ENCODE measurements at places on chromosomes 1 and 21.
A peak's percentile ranks its signal among the peaks of the same experiment; 100 is the strongest.

DNA sequence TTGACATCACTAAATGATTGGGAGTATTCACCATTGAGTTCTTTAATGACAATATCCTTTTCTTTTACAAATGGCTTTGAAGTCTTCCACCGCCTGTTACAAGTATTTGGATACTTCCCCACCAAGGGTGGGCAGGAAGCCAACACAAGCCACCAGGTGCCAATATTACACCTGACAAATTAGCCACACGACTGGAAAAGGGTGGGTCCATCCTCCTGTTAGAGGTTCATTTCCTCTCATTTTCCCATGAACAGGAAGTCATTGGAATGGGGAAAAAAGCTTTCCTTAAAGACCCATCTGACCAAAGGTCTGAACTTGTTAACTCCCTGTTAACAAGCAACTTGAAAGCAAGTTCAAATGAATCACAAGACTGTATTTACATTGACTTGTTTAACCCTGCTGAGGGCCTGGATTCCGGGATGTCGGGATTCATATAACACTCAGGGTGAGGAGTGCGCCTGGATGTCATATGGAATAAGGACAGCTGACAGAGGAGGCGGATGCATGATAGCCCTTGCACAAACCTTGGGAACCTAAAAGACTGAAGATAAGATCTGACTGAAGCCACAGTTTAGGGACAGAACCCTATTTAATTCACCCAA lies 40.5 kb upstream of the PROX1 start:
- no peak for DNase-seq

DNA sequence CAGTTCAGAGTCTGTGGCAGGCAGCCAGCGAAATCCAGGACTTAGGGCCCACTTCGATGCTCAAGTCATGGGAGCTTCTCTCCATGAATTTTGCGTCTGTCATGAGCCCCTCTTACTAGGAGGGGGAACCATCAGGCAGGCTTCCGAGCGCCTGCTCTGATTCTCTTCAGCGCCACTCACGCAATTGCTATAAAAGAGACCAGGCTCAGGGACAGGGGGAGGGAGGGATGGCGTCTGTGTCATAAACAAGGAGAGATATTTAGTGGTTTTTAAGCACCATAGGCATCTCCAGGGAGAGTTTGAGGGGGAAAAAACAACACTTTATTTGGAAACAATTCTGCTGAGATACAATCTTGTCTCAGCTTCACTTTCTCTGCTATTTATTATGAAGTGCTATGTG lies 60.6 kb downstream of the NAV1 start:
- no peak for DNase-seq

GRCh38 chr1:25028907-25029599 lies 99.0 kb upstream of the RUNX3 start:
- no peak for DNase-seq

GRCh38 chr1:54291276-54292001 lies 91.5 kb downstream of the MRPL37 start:
- no peak for DNase-seq

DNA sequence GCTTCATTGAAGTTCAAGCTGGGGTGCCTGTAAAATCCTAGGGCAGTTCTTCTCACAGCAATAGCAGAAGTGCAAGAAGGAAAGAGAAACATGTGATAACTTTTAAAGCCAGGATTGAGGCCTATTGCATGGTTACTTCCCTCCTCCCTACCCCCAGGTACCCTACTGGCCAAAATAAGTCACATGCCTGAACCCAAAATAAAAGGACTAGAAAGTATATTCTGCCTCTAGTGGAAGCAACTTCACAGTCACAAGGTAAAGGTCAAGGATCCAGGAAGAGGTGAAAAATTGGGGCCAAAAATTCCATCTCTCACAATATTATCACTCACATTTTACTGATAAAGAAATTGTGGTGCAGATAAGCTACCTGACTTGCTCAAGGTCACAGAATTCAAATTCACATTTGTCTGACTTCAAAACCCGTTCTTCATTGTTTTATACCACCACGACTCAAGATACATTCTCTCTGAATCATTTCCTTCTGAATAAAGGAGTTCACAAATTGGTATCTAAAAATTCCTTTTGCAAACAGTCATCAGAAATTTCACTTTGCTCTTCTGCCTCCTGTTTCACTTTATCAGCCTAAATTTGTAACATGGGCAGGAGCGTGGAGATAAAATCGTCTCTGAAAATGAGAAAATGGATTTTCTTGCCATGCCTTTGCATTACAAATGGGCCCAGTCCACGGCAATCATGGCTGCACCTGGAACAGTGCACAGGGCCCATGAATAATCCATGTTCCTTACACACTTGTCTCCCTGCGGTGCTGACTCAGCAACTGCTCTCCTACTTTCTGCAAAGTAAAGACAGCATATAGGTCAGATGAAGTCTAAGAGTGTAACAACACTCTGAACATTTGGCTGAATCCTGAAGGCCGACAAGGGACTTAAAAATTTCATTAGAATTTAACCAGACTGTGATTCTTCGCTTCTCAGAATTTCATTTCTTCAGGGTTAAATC lies 485.3 kb upstream of the NFIA start:
- no peak for DNase-seq

DNA sequence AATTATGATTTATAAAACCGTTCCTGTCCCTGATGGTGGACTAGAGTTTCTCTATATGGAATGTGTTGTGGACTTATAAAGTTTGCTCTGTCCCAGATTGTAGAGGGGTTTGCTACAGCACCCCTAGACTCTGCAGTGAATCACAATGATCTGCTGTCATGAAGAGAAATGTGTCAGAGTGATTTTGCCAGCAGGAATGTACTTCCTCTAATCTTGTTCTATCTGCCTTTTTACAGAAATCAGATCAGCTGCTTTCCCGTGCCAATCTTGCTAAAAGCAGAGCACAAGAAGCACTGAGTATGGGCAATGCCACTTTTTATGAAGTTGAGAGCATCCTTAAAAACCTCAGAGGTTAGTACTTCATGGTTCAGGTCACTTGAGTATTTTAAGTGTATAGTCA lies 52.0 kb downstream of the LAMC2 start:
- DNase-seq = peak; percentile 7

DNA sequence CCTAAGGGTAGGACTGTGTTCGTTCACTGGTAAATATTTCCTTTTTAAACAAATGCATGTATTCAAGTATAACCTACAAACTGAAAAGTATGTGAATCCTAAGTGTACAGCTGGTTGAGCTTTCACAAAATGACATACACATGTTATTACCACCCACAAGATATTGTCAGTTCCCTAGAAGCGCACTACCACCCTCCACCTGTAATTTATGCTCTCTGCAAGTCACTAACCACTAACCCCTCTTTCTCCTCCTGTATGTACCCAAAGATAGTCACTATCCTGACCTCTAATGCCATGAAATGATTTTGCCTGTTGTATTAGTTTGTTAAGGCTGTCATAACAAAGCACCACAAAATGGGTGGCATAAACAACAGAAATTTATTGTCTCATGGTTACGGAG lies 82.8 kb upstream of the CHODL start:
- DNase-seq = no peak

- DNase-seq = no peak
Measured at GRCh38 chr1:196660272-196660671, 8.4 kb downstream of the CFH start.

DNA sequence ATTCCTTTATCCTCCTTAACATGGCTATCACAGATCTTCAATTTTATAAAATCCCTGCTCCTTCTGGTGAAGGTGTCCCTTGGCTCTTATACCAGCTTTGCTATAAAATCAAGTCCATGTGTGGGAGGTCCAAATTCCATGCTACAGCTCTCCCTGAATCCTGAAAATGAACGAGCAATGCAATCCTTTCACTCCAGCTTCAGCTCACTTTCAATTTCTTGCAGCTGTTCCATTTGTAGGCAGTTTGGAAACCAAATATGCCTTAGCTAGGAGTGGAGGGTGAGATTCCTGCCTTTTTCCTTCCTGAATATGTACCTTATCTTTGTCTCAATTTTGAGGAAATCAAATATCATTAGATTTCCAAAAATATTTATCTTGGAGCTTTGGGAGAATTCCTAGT lies 402.6 kb downstream of the TTLL7 start:
- no peak for DNase-seq

DNA sequence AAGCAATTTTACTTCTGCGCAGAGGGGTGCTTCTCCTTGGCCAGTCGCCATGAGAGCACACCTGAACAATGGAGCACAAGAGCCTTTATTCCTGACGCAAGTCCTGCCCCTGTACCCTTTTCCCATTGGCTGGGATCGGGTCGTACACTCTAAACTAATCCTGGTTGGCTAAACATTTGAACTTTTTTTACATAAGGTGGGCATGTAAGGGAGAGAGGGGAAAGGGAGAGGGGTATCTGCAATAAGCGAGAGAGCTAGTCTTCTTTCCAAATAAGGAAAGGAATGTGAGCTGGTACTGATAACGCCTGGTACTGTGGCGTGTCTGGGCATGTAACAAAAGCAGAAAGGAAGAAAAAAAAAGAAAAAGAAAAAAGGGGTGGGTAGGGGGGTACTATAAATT lies 21.8 kb downstream of the MFSD2A start:
- no peak for DNase-seq

- no peak for DNase-seq
Measured at GRCh38 chr1:40384413-40384762, 10.9 kb downstream of the SMAP2 start.

DNA sequence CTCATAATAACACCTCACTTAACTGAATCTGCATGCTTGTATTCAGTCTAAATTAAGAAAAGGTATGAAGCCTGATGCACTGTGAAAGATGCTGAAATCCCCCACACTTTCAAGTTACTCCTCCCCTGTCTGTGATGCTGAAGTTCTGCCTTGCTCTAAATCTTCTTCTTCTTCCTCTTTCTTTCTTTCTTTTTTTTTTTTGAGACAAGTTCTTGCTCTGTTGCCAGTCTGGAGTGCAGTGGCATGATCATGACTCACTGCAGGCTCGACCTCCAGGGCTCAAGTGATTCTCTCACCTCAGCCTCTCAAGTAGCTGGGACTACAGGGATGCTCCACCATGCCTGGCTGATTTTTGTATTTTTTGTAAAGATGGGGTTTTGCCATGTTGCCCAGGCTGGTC lies 231.0 kb upstream of the B3GALT2 start:
- DNase-seq = no peak

- no peak for DNase-seq
Measured at GRCh38 chr1:53367503-53368313, 39.8 kb upstream of the LRP8 start.

DNA sequence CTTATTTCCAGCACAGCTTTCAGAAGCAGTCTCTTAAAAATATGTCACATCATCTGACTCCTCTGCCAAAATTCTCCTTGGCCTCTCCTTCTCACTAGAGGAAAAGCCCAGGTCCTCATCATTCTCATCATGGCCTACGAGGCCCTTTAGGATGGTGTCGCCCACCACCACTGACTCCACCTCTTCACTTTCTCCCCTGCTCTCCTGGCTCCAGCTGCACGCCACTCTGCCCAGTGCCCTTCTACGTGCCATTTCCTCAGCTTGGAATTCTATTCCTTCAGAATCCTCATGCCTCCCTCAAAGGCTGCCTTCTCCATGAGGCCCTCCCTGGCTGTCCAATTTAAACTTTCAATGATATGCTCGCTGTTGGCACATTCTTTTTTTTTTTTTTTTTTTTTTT lies 25.3 kb upstream of the BTG2 start:
- DNase-seq = no peak

GRCh38 chr21:29193072-29193471 lies 62.6 kb downstream of the MAP3K7CL start:
- no peak for DNase-seq

DNA sequence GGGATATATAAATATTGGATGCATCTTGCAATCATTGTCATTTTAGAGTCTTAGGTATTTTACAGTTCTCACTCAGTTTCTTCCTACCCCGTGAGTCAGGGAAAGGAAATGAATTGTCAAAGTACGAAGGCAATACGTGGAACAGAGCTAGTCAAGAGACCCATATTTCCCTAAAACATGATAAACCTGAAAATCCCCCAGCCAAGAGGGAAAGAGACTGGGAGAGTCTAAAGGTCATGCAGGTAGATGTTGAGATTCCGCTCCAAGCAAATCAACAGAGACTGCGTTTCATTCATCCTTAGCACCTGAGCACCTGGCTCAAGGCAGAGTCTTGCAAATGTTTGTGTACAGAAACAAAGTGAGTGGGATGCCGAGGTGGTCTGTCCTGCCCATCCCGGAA lies 58.0 kb downstream of the SH3GLB1 start:
- DNase-seq = no peak

GRCh38 chr1:244865820-244866219 lies 1.5 kb upstream of the HNRNPU start:
- DNase-seq = no peak

GRCh38 chr1:204126386-204126785 lies 25.5 kb downstream of the ETNK2 start:
- DNase-seq = no peak

- DNase-seq = no peak
Measured at GRCh38 chr1:43994794-43995790, 3.7 kb downstream of the CCDC24 start.

GRCh38 chr1:245614476-245614875 lies 459.7 kb downstream of the KIF26B start:
- DNase-seq = no peak

DNA sequence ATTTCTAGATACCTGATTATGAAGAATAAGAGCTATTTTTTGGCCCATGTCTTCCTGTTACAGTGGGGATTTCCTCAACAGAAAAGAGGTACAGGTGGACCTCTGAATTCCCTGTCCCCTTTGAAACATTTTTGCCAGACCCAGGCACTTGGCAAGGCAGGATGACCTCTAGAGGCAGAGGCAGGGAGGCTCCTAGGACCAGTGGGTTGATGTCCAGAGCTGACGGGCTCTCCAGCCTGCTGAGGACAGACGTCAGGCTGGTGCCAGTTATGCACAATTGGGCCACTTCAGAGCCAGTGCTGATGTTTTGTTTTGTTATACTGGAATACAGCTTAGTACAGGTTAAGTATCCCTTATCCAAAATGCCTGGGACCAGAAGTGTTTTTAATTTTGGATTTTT lies 18.5 kb upstream of the A3GALT2 start:
- no peak for DNase-seq

DNA sequence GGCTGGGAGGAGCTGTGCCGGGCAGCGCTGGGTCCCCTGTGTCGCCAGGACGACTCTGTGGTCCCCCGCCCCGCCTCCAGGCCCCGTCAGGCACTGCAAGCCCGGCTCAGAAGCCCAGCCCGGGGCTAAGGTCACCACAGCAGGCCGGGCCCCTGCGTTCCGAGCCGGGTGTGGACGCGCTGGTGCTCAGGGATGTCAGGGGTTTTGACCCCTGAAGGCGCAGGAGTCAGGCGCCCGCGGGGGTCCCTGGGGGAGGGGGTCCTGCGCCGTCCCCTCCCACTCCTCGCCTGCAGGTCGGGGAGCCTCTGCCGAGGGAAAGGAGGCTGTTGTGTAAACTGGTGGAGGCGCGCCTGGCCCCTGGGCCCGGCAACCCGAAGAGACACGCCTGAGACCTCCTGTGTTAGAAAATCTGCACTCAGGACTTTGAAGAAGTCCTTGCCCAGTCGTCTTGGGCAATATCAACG lies 23.7 kb upstream of the TMEM54 start:
- DNase-seq = no peak

- no peak for DNase-seq
Measured at GRCh38 chr1:39980555-39981313, 25.8 kb downstream of the MFSD2A start.

DNA sequence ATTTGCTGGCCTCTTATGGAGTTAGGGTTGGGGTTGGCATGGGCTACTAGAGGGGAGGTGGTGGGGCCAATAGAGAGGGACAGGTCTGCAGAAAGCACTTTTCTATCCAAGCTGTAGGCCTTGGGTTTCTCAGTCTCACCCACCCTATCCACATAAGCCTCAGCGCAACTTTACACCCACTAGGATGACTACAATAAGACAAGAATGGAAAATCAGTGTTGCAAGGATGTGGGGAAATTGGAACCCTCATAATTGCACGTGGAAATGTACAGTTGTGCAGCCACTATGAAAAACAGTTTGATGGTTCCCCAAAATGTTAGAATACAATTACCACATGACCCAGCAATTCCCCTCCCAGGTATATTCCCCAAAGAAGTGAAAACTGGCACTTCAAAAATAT lies 14.0 kb upstream of the GSTM4 start:
- no peak for DNase-seq
